Amygdala (tissue), 56 donors: ENCODE measurements at places on chromosomes 3 and 15.

DNA sequence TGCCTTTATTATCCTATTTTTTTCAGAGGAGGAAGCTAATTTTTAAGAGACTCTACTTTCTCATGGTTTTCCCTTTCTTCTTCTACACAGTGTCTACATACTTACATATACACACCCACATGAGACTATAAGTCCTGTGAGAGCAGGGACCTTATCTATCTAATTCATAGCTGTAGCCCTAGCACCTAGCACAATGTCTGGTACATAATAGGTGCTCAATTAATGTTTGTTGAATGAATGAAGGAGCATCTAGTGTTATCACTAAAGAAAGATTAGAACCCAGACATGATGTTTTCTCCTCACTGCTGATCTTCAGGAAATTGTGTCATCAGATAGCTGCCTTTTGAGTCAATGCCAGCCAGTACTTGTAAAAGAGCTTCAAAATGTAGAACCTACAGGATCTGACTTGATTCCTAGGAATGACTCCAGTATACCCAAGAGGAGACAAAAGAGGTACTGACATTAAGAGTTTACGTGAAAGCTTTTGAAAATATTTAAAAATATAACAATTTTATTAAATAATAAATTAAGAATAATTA lies 2.5 kb downstream of the SCG5 start:
- no peak for DNase-seq

DNA sequence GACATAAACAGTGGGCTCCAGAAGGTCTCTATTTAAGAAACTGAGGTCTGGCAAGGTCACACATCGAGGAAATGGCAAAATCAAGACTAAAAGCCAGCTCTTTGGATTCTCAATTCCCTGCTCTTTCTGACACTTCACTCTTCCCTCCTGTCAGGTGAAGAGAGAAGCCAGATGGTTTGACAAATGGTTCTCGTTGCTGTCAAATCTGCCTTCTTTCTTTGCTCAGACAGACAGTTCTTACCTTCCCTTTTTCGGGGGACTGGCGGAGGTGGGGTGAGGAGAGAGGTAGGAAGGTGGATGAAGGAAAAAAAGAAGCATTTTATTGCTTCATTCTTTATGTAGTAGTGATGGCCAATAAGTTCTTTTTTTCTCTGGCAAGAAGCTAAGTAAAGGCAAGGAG lies 133.4 kb downstream of the LPP start:
- DNase-seq = no peak

DNA sequence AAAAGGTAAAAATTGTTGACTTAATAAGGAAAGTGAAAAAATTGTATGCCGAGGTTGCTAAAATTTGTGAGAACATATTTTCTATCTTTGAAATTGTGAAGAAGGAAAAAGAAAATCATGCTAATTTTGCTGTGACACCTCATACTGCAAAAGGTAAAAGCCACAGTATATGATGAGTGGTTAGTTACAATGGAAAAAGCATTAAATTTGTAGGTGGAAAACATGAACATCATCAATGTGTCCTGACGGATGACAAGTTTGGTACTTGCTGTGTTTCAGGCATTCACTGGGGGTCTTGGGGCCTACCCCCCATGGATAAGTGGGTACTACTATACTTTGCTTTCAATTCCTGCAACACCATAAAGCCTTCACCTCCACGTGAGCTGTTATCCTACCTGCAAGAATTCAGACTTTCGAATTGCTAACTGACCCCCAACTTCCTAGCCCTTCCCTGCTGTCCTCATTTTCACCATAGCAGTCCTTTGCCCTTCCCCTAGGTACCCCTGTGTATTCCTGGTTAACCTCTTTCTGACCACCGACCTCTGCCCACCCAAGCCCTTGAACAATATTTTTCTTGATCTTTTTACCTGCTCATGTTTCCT lies 62.4 kb downstream of the RAB7A start:
- DNase-seq = no peak

DNA sequence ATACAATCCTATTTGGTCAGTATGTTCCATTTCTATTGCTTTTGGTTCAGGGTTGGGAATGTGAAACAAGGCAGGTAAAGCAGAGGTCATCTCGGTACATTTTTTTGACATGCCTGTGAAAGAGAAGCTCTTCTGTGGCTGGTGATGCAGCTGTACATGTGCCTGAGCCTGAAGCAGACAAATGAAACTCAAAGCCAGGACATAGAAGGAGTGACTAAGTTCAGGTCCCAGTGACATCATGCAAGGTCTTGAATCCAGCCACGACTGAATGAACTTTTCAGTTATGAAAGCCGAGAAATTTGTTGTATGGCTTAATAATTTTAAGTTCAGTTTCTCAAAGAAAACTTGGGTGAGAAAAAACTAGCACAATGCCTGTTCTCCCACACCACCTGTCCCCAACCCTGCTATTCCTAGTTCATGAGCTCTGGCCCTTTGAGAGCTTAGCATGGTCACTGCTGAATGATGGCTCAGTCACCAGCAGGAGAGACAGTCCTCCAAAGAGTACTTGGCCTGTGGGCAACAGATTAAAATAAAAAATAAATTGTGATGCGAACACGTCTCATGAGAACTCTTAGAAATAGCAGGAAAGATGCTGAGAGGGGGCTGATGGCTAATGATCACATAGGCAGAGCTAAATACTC lies 600.2 kb upstream of the GRM7 start:
- DNase-seq = no peak

GRCh38 chr3:106103383-106103782 lies 234.6 kb upstream of the CBLB start:
- DNase-seq = no peak
